Right lung (tissue), 10 donors: ENCODE measurements at places on chromosomes 5 and 9. TPM values are rescaled to one million over a fixed set of nuclear protein-coding genes. Genes with fewer than 3 reads are reported as not detected.

The SLC45A2 gene
- 0.10 TPM for polyA plus RNA-seq

The C5orf58 gene
- 0.94 TPM for polyA plus RNA-seq

The TAF11L10 gene
- not detected for polyA plus RNA-seq

The PCDHB5 gene
- 10.6 TPM for polyA plus RNA-seq

The SLC6A19 gene
- polyA plus RNA-seq: 0.13 TPM

The PTGS1 gene
- polyA plus RNA-seq: 3.7 TPM

The HRCT1 gene
- 0.59 TPM for polyA plus RNA-seq

The BSPRY gene
- 8.4 TPM for polyA plus RNA-seq

The WDR38 gene
- polyA plus RNA-seq: 4.4 TPM

The CAVIN4 gene
- 2.4 TPM for polyA plus RNA-seq

The TLX3 gene
- polyA plus RNA-seq: not detected

The GNA14 gene
- 10.8 TPM for polyA plus RNA-seq

The FAM221B gene
- 0.54 TPM for polyA plus RNA-seq
